Ascending aorta (tissue), 2 donors: ENCODE measurements at places on chromosomes 16 and 17. TPM values are rescaled to one million over a fixed set of nuclear protein-coding genes. Genes with fewer than 3 reads are reported as not detected.

GRCh38 chr17:30921544-30922196 is at the start of gene ADAP2:
Gene ADAP2 (plus strand): TSS chr17:30921945. CDS start chr17:30922015, 70 bp downstream.
- DNase-seq: no peak

DNA sequence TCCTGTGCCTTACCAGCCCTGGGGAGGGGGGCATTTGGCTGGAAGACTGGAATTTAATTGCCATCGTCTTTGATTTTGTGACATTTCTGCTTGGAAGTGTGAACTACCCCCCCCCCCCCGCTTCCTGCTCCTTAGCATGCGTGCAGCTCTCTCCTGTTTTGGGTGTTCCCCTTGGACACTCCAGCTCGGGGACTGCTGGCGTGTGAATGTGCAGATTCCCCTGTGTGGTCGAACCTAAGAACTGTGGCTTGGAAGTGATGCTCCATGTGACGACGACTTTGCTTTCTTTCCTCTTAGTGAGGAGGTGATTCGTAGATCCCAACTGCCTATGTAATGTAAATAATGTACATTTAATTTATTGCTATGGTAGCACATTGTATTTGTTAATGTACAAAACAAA is 26.1 kb downstream of the OR1D5 start:
- DNase-seq: no peak

GRCh38 chr17:71232801-71233559 is 887.8 kb upstream of the SOX9 start:
- DNase-seq: no peak

The TPSG1 gene
- total RNA-seq: not detected

- peak; percentile 5 for DNase-seq
Observed at GRCh38 chr17:2694381-2695242, 17.0 kb downstream of the CLUH start.

DNA sequence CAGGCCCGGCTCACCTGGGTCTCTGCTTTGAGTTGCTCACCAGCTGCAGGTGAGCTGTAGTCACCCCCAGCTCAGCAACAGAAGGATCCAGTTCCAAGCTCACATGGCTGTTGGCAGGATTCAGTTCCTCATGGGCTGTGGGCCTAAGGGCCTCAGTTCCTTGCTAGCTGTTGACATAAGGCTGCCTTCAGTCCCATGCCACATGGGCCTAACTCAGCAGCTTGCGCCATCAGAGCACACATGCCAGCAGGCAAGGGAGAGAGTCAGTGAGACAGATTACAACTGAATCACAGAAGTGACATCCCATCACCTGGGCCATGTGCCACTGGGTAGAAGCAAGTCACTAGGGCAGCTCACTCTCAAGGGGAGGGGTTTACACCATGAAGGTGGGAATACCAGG is 24.7 kb downstream of the PSMD7 start:
- DNase-seq: no peak

- no peak for DNase-seq
Observed at GRCh38 chr17:40857535-40857934, 9.5 kb downstream of the KRT12 start.

The ARL5C gene
- total RNA-seq: not detected

DNA sequence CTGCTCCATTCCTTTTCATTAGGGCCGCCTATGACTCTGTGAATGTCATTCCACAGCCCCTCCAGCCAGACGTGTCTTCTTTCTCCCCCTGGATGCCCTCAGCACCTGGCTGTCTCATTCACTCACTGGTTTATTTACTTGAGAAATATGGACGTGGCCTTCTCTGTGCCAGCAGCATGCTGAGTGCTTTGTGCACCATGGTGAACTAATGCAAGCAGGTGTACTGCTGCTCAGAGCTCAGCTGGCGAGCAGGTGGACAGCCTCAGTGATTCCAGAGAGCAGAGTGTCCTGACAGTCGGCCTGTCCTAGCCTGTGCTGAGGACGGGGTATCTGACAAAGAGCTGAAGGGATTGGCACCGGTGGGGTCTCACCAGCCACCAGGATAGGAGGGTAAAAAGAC is 96.7 kb downstream of the GNAO1 start:
- no peak for DNase-seq

The HOXB7 gene
- total RNA-seq: 15.0 TPM

DNA sequence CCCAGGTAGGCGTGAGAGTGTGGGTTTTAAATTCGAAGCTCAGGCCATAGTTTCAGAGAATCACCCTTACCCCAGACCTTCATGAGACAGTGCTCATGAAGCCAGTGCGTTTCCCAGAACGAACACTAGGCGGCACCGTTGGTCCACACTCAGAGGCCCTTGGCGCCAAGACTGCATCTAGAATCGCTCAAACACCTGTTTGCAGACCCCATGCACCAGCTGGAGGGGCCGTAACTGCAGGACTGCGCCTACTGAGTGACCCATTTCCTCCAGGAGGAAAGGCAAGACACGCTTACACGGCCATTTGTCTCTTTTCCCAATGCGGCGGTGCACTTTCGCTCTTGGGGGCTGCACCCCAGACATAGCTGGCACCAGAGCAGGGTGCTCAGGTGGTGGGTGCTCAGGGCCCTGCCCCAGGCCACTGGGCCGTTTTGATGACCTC is 34.0 kb downstream of the ADGRG5 start:
- DNase-seq: peak; percentile 86

The PPP1R27 gene
- not detected for total RNA-seq

- no peak for DNase-seq
Observed at GRCh38 chr17:9862220-9862619, 36.5 kb downstream of the GLP2R start.
